ENCODE measurements at places on chromosomes 4 and X. TPM values are rescaled to one million over a fixed set of nuclear protein-coding genes. Genes with fewer than 3 reads are reported as not detected.

Gene PITX2
- not detected for polyA plus RNA-seq

Gene GABRE
- polyA plus RNA-seq = 0.22 TPM

Gene STEEP1
- polyA plus RNA-seq = 42.8 TPM

Gene SPANXA1
- polyA plus RNA-seq = not detected

Gene ARX
- polyA plus RNA-seq = 1.6 TPM

Gene GPR34
- 1.7 TPM for polyA plus RNA-seq

Gene CENPVL1
- not detected for polyA plus RNA-seq

Gene HS6ST2
- 0.41 TPM for polyA plus RNA-seq

Gene FAM156B
- 7.7 TPM for polyA plus RNA-seq

Gene PHOX2B
- not detected for polyA plus RNA-seq

Gene NPY2R
- polyA plus RNA-seq = 0.20 TPM

Gene RNF150
- polyA plus RNA-seq = 3.0 TPM

Gene AFM
- polyA plus RNA-seq = not detected

Gene GAGE12H
- polyA plus RNA-seq = not detected

Gene ADH1A
- not detected for polyA plus RNA-seq

Gene PRKX
- 10.5 TPM for polyA plus RNA-seq

Gene TCEAL3
- polyA plus RNA-seq = 111 TPM

Gene GRID2
- 0.83 TPM for polyA plus RNA-seq

Gene KCNE5
- polyA plus RNA-seq = 1.3 TPM

Gene SCML2
- 3.9 TPM for polyA plus RNA-seq

Gene PCDH19
- 3.3 TPM for polyA plus RNA-seq

Gene TSPAN5
- 18.3 TPM for polyA plus RNA-seq

Gene GRPR
- polyA plus RNA-seq = not detected

Gene FRMD7
- not detected for polyA plus RNA-seq

Gene UGT8
- 36.5 TPM for polyA plus RNA-seq

Gene RHOXF1
- not detected for polyA plus RNA-seq

Gene NXF3
- not detected for polyA plus RNA-seq

Gene SUPT20HL1
- not detected for polyA plus RNA-seq

Gene PCDH7
- 1.7 TPM for polyA plus RNA-seq

Gene MAMLD1
- 3.4 TPM for polyA plus RNA-seq

Gene GPM6B
- polyA plus RNA-seq = 228 TPM

Gene CT47B1
- polyA plus RNA-seq = not detected

Gene FAM199X
- polyA plus RNA-seq = 8.4 TPM

Gene ADH6
- polyA plus RNA-seq = not detected

Gene OTC
- not detected for polyA plus RNA-seq

Gene GIMD1
- not detected for polyA plus RNA-seq

Gene ZAR1
- polyA plus RNA-seq = 0.44 TPM

Gene RTL3
- not detected for polyA plus RNA-seq

Gene ARHGAP10
- 2.6 TPM for polyA plus RNA-seq

Gene CD38
- polyA plus RNA-seq = 1.1 TPM

Gene PAK3
- 1.4 TPM for polyA plus RNA-seq

Gene XK
- polyA plus RNA-seq = 1.1 TPM

Gene PHF8
- 31.9 TPM for polyA plus RNA-seq

Gene SLIT2
- 20.1 TPM for polyA plus RNA-seq

Gene CDS1
- polyA plus RNA-seq = 2.4 TPM

Gene IGSF1
- 3.0 TPM for polyA plus RNA-seq

Gene POU3F4
- polyA plus RNA-seq = 0.44 TPM

Gene ODAPH
- polyA plus RNA-seq = not detected

Gene TRAPPC11
- 7.0 TPM for polyA plus RNA-seq

Gene SYTL5
- polyA plus RNA-seq = 5.5 TPM

Gene PDGFC
- 3.4 TPM for polyA plus RNA-seq

Gene NDST3
- polyA plus RNA-seq = 0.17 TPM

Gene GPC4
- 3.7 TPM for polyA plus RNA-seq

Gene SSX4
- polyA plus RNA-seq = not detected

Gene LIN54
- polyA plus RNA-seq = 3.4 TPM

Gene MTTP
- 0.90 TPM for polyA plus RNA-seq

Gene CISD2
- polyA plus RNA-seq = 24.4 TPM

Gene RPA4
- polyA plus RNA-seq = not detected

Gene CT45A5
- polyA plus RNA-seq = not detected
